ENCODE measurements at places on chromosomes 7 and 10.

DNA sequence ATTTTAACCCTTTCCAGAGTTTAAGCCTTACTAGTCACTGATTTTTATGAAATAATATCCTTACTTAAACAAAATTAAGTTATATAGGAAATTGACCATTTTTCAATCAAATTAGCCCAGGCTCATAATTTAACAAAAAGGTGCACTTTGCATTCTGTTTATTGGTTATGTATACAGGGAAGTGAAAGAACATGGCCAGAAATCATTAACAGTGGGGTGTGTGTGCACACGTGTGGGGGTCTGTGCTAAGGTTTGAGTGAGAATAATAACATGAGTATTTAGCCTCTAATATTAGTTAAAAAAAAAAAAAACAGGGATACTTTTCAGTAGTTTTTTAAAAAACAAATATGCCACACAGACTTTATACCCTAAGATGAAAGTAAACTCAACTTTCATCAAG lies 510.5 kb upstream of the PFKP start:
- no peak for DNase-seq

GRCh38 chr10:59575269-59575668 lies 134.4 kb downstream of the SLC16A9 start:
- no peak for DNase-seq

DNA sequence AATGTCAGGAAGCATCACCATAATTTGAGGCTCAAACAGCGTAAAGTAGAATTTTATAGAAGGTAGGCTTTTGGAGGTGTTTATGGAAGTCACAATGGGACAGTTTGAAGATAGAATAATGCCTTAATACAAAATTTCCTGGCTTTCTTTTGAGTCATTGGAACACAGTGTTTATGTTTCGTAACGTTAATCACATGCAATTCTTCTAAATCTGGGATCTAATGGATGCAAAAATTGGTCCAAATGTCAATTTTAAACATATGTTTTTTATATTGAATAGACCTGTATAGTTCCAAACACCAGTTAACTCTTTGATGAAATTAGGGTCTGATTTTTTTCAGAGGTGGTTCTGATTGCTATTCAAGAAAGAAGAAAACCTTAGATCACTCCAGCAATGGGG lies 86.5 kb upstream of the HPS1 start:
- no peak for DNase-seq

- DNase-seq, result no peak
These were observed 59.8 kb downstream of the BAMBI start for GRCh38 chr10:28737096-28737495.

GRCh38 chr10:33353853-33354252 lies 19.4 kb upstream of the NRP1 start:
- DNase-seq, result no peak

- no peak for DNase-seq
These were observed 22.2 kb upstream of the SH2D4B start for GRCh38 chr10:80515511-80515910.

DNA sequence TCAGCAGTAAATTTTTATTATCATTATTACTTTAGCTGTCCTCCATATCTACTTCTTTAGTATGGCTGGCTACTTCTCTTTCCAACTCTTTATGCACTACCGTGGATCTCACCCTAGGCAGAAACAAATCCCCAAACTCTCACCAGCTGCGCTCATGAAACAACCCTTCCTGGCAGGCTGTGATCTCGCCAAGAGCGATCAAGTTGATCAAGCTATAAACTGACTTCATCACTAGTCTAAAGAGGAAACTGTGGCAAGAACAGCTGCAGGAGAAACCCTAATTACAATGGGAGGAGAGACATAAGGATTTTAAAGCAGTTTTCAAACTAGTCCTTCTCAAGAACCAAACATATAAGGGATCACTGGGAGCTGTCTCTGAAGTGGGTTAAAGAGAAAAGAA lies 160.5 kb upstream of the PRSS58 start:
- DNase-seq, result no peak

DNA sequence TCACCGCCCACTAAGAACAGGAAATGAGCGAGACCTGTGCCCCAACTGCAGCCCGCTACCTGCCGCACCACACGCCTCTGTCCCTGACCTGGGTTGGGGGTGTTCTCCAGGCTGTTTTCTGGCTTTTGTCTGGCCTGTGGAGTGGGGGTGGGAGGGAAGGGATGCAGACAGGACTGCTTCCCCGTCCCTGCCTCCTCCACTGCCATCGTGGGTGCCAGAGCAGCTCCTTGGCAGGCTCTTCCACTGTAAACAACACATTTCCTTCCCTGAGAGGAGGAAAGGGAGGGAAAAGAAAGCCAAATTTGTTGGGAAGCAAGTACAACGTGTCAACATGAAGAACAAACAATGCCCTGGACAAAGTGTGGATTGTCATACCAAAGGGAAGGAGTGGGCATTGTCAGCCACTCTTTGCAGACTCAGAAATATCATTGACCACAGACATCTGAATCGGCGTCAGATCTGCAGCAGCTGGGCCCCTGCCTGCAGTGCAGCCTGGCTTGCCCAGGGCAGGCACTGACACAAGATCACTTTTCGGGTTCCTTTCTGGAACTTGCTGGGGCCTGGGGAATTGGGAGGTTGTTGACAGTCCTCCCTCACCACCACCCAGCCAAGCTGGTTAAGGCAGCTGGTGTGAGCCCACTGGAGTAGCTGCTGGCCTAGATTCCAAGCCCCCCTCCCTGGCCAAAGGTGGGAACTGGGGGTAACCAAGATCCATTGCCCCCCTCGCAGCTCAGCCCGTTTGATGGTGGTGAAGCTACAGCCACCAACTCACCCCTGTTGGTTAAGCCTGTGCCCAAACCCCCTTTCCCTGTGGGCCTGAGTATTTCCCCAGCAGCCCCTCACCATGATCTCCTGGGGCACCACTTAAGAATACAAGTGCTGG lies 22.6 kb upstream of the TRIM8 start:
- no peak for DNase-seq

DNA sequence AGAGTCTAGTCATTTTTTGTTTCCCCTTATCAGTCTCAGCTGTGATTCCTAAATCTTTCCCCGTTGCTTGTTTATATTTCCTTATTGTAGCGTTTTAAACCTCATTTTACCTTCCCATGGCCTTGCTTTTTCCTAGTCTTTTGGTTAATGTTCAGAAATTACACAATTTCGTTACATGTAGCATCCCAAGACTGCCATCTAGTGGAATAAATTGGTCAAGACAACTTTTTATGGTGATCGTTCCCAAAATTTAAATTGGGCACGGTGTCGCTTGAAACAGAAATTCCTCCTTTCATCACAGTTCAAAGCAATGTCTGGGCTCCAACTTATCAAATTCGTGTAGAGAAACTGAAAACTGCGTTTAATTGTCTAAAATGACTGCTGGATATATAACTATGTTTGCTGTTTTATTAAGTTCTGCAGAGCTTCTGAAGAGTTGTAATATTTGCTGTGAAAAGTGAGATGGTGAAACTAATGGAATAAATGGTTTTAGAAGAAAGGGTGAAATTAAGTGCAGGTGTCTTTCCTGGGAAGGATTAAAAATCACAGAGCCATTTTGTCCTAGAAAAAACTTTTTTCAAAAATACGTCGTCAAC lies 370.2 kb downstream of the PHF14 start:
- peak; percentile 2 for DNase-seq

- DNase-seq, result no peak
These were observed 2.6 kb upstream of the CYP26A1 start for GRCh38 chr10:93071177-93071472.

DNA sequence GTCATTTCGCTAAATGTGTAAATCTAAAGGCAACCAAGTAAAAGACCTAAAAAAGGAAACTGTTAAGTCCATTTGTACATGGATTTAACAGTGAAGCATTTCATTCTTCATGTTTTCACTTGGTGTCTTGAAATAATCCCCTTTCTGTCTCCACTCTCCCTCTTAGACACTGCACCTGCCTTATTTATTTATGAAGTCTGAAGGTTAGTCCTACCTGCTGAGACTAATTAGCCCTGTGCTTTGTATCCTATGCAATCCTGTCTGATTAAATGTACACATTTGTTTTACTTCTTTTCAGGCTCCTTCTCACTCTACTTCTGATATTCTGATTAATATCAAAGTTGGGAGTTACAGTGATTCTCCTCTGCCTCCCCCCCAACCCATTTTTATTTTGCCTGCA lies 1.9 kb upstream of the TCF7L2 start:
- no peak for DNase-seq

GRCh38 chr10:72648301-72648700 lies 22.4 kb upstream of the MICU1 start:
- no peak for DNase-seq

- no peak for DNase-seq
These were observed 1.1 kb upstream of the UMAD1 start for GRCh38 chr7:7639421-7639820.

DNA sequence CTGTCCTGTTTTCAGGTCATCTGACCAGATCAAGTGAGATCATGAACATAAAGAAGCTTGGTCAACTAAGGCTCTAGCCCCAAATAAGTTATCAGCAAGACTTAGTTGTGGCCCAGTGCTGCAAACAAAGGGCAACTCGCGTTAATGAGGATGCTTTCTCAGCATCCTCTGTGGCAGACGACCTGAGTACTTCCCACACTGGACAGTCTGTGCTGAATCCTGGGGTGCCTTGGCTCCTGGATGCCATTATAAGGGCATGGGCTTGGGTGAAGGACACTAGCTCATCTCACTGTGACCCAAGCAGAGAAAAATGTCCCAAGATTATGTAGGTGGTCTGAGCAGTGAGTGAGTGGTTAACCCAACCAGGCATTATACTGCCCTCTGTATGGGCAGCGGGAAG lies 13.9 kb downstream of the CPA5 start:
- no peak for DNase-seq

GRCh38 chr7:94146408-94146807 lies 142.3 kb upstream of the BET1 start:
- no peak for DNase-seq

GRCh38 chr10:101969412-101969922 lies 86.5 kb downstream of the ARMH3 start:
- DNase-seq, result no peak

GRCh38 chr7:44180631-44181030 lies 8.6 kb downstream of the GCK start:
- DNase-seq, result no peak

DNA sequence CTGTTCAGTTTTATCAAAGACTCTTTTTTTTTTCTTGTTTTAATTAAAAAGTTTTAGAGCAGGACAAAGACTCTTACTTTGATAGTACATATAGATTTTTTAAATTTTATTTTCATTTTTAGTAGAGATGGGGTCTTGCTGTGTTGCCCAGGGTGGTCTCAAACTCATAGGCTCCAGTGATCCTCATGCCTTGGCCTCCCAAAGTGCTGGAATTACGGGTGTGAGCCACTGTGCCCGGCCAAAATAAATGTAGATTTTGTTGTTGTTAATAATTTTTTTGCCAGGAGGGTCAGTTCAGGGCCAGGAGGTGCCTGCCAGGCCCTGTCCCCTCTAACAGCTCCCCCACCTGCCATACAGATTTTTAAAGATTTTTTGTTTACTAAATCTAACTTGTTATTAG lies 17.0 kb downstream of the DENND10 start:
- DNase-seq, result no peak

DNA sequence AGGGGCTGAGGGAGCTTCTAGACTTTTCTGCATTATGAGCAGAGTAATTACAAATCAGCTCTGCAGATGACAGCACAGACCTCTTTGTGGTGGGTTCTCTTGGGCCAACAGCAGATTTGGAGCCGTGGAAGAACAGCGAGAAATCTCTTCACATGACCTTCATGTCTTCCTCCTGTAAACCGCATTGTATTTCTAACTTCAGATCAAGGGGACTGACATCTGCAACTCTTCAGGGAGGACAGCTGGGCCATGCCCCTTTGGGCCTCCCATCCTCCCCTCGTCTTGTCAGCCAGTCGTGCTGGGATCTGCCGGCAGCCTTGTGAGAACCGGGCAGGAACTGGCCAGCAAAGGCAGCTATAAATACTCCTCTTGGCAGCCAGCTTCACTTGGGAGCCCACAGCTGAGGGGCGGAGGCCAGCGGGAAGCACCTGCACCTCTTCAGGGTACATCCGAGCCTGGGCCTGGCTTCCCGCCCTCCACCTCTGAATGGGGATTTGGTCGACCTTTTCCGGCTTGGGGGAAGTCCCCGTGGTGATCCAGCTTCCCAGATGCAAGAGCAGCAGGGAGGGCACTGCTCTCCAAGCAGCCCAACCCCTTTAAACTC lies 54.7 kb downstream of the STEAP1B start:
- DNase-seq, result peak; percentile 79

DNA sequence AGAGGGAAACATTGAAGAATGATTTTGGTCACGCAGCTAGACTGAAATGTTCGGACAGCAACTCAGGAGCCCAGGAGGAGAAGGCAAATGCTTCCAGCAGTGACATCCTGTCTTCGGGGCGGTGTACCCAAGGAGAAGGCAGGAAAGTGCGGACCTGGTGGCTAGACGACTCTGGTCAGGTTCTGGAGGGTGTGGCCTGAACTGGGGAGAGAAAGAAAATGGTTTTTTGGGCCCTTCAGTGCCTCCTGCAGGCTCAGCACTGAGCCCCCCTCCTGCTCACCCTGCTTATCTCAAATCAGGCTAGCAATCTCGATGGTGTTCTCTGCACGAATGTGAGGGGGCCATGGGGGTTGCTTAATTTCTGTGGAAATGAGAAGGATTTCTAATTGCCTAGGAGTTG lies 26.7 kb upstream of the TARP start:
- no peak for DNase-seq

- DNase-seq, result no peak
These were observed 62.1 kb upstream of the COL1A2 start for GRCh38 chr7:94332571-94332970.

DNA sequence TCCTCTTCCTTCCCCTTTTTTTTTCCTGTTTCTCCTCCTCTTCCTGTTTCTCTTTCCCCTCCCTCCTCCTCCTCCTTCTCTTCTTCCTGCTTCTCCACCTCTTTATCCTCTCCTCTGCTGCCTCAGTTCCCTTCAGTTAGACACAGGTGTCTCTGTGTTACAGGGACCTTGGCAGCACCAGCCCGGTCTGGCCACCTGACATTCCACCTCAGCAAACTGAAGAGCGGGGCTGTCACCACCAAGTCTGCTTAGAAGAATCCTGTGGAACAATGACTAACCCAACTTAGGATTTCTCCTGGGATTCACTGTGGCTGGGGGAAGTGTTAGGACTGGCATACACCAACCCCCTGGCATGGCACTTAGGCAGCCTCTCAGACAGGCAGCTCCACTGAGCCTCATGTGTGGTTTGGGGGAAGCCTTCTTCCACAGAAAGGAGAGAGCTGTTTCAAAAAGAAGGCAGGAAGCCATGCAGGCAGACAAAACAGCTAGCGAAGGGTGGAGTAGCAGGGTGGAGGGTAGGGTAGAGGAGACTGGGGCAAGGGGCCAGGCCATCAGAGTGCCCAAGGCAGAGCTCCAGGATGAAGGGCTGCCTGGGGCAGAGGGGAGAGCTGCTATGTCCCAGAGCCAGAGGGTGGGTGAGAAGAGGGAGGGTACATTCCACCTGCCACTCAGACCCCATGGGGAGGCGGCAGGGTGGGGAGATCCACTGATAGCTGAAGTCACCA lies 13.2 kb upstream of the GDF10 start:
- no peak for DNase-seq

- no peak for DNase-seq
These were observed 9.4 kb upstream of the MNX1 start for GRCh38 chr7:157019718-157020451.

DNA sequence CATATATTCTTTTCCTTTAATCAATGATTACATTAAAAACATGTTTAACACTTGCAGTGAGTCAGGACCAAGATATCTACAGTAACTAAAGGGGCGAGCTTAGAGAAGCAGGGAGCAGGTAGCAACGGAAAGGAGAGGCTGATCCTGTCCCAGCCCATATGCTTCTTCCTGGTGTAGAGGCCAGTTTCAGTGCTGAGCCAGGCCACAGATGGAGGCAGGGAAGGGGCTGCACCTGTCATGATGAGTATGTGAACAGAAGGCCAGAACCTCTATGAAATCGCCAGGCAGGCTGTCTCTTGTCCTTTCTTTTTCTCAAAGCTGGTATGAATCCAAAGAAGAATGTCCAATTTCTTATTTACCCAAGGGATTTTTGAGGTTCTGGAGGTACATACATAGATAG lies 16.3 kb downstream of the REEP3 start:
- DNase-seq, result no peak

Data from NCI-H2081 (cell line).